Vagina (tissue), 2 donors: ENCODE measurements at places on chromosomes 4 and X.

GRCh38 chr4:10196191-10196590 lies 79.6 kb upstream of the WDR1 start:
- DNase-seq, result no peak

DNA sequence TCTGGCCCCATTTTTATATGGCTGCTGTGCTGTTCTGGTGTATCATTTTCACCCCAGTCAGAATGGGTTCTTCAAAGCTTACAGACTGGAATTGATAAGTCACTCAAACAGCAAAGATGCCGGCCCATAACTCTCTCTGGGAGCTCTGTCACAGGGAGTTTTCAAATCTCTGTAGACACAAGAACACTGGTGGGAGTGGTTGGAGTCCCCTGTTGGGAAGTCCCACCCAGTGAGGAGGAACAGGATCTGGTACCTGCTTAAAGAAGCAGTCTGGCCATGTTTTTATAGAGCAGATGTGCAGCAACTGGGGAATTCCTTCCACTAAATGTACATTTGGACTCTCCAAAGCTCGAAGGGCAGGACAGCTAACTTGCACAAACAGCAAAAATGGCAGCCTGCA lies 69.3 kb upstream of the UGT2B7 start:
- no peak for DNase-seq

DNA sequence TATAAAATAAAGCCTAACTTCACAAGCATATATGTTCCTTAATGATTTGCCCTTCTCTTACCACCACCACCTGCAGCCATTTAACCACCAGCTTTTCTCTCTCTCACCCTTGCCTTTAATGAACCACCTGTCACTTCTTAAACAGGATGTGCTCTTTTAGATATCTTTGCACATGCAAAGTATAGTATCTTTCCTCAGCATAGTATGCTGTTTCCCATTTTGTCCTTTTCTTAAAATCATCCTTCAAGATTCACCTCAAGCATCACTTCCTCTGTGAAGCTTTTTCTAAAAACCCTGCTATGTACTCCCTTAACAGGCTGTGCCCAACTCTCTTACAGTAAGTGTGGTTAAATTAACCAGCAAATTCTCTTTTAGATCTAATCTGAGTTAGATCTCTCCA lies 8.2 kb upstream of the CNOT6L start:
- no peak for DNase-seq

- no peak for DNase-seq
These were observed 566 bp downstream of the LARP7 start for GRCh38 chr4:112637552-112637866.

DNA sequence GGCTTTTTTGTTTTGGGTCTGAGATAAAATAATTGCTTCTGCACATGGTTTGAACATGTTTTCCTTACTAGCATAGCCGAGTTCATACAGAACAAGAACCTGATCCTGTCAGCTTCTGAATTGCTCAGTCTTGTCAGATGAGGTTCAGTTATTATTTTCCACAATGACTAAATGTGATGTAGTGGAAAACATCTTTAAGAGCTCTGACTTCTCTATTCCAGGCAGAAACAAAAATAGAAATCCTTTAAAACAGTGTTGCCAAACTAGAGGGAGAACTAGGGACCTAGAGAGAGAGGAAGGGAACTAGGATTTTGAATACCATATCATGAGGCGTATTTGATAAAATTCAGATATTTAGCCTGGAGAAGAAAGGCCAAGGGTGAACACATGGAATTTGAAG lies 2.0 kb downstream of the ATP6AP2 start:
- DNase-seq, result no peak

DNA sequence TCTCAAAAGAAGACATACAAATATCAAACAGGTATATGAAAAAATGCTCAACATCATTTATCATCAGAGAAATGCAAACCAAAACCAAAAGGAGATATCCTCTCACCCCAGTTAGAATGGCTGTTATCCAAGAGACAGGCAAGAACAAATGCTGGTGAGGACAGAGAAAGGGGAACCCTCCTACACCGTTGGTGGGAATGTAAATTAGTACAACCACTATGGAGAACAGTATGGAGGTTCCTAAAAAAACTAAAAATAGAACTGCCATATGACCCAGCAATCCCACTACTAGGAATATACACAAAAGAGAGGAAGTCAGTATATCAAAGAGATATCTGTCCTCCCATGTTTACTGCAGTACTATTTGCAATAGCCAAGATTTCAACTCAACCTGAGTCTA lies 83.5 kb downstream of the CDS1 start:
- DNase-seq, result no peak

DNA sequence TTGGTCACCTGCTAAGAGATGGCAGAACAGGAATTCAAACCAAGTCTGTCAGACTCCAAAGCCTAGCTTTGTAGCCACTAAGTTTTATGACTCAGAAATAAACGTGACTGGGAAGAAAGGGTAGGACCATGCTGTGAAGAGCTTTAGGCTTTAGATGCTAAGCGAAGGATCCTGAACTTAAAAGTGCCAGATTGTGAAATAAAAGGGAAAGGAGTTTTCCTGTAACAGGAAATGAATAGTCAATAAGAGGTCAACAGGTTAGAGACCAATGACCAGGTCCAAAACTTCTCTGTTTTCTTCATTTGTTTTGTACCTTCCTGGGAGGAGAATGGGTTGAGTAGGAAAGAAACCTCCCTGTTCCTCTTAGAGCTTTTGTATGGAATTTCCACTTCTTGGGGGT lies 98.8 kb upstream of the EOLA2 start:
- DNase-seq, result no peak

GRCh38 chr4:183610033-183610432 lies 49.0 kb downstream of the RWDD4 start:
- DNase-seq, result no peak

DNA sequence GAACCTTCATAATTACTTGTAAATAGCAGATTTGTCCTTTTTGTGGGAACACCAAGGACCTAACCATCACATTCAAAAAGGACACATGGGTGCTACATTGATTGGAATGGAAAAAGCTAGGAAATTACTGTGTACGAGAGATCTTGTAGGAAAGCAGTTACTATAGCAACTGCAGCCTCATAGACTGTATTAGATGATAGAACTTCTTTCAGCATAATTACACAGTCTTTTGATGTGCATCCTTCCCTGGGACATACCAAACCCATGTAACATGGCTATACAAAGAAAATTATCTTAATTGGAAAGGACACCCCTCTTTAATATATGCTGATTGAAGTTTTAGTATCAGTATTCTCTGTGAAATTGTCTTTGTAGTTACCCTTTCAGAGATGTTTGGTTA lies 130.7 kb upstream of the CTSO start:
- no peak for DNase-seq

DNA sequence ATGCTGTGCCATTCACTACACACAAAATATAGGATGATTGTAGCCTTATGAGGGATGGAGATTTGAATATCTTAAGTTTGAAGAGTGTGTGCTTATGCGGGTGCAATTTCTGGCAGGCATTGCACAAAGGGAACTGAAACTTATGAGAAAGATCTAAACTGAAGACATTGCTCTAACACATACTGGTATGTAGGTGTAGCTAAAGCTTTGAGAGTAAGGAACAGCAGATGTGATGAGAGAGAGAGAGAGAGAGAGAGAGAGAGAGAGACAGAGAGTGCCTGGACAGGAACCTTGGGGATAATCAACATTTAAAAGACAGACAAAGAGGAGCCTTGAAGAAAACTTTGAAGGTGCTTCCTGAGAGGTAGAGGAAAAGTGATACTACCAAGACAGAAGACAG lies 379.7 kb downstream of the SPRY1 start:
- no peak for DNase-seq

DNA sequence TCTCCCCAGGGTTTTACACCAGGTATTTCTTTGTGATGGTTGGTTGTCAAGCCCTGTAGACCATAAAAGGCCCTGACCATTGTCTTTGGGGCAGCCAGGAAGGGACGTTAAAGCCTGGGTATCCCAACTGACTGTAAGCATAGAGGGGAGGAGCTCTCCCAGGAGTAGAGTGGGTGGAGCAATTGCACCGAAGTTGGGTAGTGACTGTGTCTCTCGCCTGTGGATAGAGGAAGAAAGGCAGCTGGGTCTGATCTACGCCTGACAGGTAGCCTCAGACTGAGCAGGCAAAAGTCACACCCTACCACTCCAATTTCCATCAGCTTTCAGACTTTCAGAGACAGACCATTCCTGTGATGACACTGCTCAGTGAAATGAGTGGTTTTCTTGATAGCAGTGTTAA lies 123.3 kb downstream of the KLHL8 start:
- no peak for DNase-seq

- no peak for DNase-seq
These were observed 112.2 kb upstream of the MAP3K15 start for GRCh38 chrX:19627533-19627932.

DNA sequence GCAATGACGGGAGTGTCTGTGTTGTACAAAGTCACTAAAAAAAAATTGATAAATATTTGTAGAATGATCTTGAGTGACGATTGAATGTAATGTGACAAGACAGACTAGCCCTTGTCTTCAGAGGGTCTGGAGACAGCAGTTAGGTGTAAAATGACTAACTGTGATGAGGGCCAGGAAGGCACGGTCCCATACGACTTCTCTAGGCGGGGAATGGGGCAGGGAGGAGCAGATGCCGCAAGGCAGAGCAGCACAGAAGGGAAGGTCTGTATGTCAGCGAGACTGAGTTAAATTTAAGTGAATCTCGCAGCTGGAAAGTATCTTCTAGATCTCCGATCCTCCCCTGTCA lies 405 bp downstream of the CENPE start:
- no peak for DNase-seq

DNA sequence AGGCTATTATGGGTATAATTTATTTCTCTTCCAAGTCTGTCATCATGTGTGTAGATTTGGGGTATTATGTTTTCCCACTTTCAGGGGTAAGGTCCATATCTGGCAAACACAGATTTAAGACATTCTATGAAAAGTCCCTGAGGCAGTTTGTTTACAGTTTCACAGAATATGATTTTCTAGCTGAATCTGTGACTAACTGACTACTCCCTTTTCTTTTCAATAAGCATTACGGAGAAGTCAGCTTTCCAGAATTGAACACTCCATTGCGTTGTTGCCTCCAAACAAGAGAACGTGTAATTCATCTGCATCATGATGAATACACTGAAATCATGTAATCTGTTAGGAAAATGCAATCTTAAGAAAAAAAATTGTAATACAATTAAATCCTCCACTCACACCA lies 226.7 kb upstream of the SFRP2 start:
- no peak for DNase-seq

GRCh38 chr4:153169776-153170175 lies 34.5 kb upstream of the TRIM2 start:
- DNase-seq, result no peak

- no peak for DNase-seq
These were observed 61.1 kb upstream of the DCTD start for GRCh38 chr4:182978152-182978827.

DNA sequence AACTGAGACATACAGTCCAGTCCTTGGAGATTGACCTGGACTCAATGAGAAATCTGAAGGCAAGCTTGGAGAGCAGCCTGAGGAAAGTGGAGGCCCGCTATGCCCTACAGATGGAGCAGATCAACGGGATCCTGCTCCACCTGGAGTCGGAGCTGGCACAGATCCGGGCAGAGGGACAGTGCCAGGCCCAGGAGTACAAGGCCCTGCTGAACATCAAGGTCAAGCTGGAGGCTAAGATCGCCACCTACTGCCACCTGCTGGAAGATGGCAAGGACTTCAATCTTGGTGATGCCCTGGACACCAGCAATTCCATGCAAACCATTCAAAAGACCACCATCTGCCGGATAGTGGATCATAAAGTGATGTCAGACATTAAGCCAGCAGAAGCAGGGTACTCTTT lies 20.4 kb upstream of the FRMPD3 start:
- DNase-seq, result no peak

GRCh38 chrX:8579602-8580001 lies 115.0 kb downstream of the VCX3B start:
- DNase-seq, result no peak

- DNase-seq, result no peak
These were observed 260.8 kb upstream of the PGRMC2 start for GRCh38 chr4:128548381-128548780.
